ENCODE measurements at places on chromosomes 6 and 20.

GRCh38 chr6:123009059-123009458, 13.0 kb downstream of the CLVS2 start:
- DNase-seq: no peak

DNA sequence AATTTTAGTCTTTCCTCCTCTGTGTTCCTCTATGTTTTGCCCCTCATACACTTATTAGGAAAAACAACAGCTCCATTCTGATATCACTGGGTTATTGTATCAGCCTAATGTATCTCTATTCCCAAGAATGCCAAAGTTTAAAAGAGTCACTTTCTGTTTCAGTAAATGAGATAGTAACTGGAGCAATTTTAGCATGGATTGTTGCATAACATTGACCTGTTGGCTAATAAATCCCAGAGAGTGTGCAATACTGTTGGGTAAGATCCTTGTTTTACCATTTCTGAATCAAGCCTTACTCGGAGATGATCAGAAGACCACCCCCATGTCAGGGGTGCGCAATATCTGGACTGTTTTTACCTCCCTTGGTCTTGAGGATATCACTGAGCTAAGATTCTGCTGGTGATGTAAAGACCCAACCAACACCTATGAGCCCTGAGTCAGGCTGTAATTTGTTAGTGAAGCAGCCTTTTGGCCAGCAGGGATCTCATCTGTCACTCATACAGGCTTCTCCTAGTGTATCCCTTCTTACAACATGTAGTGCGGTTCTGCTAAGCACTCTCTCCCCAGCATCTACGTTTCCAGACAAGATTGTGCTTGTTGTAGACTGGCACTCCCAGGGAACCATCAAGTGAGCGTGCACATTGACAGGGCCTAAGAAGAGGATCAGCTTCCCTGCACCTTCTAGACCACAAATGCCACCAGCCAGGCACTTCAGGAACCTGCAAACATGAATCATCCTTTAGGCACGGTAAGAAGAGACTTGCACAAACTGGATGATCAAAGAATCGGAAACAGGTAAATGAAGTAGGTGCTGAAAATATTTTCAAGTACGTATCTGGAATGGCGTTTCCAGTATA, 11.5 kb upstream of the IPCEF1 start:
- no peak for DNase-seq

DNA sequence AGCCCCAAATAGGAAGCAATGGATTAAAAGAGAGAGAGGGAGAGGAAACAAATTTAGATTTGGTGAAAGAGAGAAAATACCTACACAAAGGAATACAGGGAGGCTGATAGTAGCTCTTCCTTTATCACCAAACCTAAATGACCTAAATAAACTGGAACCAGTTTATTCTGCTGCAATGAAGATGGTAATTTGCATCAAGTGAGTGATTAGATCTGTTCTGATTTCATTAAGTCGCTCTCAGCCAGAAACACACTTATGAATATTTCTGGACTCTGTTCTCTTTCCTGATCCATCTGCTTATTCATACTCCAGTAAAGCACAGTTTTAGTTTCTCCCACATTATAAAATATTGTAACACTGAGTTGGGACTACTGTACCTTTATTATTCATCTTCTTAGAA, 83.4 kb upstream of the BMP5 start:
- DNase-seq: no peak

- DNase-seq: no peak
Observed at GRCh38 chr6:94562846-94563245, 1014.5 kb upstream of the MANEA start.

- no peak for DNase-seq
Observed at GRCh38 chr6:97053643-97054411, 129.3 kb downstream of the KLHL32 start.

GRCh38 chr6:86744048-86744447, 193.3 kb upstream of the HTR1E start:
- DNase-seq: no peak

DNA sequence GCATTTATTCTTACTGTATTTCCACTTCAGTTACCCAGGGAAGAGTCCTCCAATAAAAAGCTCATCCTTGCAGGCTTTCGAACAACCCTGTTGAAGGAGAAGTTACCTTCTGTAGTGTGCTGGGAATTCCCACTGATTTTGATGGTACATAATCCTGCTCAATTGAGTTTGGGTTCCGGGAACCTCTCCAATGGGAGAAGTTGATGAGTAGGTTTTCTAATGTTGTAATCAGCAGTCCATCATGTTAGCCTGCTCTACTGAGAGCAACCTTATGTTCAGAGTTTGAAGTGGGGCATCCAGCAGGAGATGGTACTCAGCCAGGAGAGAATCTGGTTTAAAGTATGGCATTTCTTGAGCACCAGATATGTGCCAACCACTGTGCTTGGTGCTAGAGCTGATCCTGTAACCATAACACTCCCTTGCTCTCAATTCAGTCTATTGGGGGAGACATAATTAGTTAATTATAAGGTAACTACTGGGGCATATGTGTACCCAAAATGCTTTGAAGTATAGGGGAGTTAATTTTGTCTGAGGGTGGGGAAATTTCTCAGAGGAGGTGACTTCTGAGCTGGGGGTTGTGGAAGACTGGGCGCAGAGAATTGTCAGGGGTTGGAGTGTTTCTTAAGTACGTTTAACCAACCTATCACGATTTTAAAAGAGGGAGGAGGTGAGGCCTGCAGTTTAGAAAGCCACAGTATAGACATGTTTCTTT, 2.1 kb downstream of the TOP1 start:
- no peak for DNase-seq

GRCh38 chr20:51597389-51598231, 55.1 kb upstream of the NFATC2 start:
- DNase-seq: no peak

GRCh38 chr6:15769511-15770018, 106.7 kb upstream of the DTNBP1 start:
- DNase-seq: no peak

DNA sequence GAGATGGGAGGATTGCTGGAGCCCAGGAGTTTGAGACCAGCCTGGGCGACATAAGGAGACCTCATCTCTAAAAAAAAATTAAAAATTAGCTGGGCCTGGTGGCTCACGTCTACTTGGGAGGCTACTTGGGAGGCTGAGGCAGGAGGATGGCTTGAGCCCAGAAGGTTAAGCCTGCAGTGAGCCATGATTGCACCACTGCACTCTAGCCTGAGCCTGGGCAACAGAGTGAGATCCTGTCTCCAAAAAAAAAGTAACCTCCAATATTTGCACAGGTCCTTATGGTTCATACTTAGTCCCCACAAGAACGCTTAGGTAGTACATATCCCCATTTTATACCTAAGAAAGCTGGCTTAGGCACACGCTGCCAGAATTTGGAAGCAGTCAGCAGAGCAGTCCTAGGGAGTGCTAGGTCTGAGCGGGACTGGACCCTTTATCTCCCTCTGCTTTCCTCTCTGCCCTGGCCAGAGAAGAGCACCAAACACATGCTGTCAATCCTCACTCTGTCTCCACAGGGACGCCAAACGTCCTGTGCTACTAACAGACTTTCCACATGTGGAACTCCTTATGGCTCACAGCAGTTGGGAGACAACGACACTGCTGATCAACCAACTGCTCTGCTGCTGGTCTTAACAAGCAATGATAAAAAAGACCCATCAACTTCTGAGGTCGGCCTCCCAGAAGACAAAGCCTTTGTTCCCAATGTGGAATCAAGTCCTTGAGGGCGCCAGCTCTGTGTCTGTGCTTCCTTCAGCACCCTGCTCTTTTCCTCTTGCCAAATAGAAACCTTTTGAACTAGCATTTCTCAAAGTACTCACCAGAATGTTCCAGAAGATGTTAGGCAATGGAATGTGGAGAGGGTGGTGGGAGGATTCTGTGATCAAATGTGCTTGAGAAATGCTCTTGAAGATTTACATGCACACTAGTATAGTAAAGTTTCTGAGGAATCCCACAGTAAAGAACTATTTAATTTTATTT, 226.3 kb upstream of the DTNBP1 start:
- no peak for DNase-seq

DNA sequence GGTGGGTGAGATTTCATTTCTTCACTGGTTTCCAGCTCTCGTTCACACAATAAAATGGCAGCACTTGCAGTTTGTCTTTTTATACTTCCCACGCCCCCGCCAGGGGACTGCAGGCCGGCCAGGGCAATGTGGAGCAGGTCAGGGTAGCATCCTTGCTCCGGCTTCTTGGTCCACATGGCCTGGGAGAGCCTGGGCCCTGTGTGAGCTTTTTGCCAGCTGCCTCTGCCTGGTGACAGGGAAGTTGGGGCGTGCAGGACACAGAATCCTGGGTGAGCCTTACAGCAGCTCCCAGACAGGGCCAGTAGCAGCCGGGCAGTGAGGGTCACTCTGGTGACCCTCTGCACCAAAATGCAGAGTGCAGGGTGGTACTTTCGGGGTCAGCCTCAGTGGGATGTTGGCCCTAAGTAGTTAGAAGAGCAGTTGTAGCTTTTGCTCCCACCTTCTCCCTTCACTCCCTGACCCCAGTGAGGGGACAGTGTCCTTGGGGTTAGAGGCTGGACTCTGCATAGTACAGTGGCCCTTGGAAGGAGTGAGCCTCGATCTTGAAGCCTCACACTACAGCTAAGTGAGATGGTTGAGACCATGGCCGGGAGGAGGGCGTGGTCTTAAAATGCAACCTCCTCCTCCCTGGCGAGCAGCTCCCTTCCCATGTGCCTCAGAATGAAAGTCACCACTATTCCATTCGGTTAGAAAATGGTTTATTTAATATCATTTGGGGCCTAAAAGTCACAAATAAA, 23.8 kb downstream of the PYGB start:
- no peak for DNase-seq

- DNase-seq: no peak
Observed at GRCh38 chr20:40111282-40111681, 577.8 kb downstream of the MAFB start.

GRCh38 chr6:163780994-163781393, 366.5 kb downstream of the QKI start:
- no peak for DNase-seq

DNA sequence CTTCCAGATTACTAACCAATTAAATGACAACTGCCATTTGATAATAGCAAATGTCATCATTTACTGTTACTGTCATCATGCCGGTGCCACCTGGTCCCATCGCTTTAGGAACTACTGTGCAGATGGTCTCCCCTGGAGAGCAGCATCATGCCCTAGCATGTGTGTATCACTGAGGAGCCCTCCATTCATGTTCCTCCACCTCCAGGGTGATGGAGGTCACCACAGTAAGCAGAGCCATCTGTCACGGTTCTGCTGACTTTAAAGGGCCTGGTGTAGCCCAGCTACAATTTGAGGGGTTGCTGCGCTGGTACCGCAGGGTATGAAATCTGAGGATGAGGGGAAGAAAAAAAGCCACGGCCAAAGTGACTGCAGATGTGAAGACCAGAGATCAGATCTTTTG, 118.8 kb upstream of the KCNK16 start:
- no peak for DNase-seq

GRCh38 chr6:150813993-150814359, 51.5 kb upstream of the MTHFD1L start:
- no peak for DNase-seq

DNA sequence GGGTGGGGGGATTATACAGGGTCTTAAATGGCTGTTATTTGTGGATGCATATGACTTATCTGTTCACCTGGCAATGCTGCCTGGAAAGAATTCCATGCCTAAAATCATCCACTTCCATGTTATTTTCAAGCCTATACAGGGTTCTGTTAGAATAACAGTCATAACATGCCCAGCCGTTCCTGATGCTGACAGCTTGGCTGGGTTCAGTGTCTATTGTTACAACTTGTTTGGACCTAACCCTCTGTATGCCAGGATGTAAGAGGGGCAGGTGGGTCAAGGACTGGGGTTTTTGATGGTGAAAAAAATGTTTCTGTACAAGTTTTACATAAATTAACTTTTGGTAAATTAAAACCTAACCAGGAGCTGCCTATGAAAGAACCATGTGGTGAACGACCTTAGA, 79.8 kb downstream of the GINS1 start:
- no peak for DNase-seq
